Suppressor macrophage (primary cell): ENCODE measurements at places on chromosomes 16 and 17.
A peak's percentile ranks its signal among the peaks of the same experiment; 100 is the strongest.

DNA sequence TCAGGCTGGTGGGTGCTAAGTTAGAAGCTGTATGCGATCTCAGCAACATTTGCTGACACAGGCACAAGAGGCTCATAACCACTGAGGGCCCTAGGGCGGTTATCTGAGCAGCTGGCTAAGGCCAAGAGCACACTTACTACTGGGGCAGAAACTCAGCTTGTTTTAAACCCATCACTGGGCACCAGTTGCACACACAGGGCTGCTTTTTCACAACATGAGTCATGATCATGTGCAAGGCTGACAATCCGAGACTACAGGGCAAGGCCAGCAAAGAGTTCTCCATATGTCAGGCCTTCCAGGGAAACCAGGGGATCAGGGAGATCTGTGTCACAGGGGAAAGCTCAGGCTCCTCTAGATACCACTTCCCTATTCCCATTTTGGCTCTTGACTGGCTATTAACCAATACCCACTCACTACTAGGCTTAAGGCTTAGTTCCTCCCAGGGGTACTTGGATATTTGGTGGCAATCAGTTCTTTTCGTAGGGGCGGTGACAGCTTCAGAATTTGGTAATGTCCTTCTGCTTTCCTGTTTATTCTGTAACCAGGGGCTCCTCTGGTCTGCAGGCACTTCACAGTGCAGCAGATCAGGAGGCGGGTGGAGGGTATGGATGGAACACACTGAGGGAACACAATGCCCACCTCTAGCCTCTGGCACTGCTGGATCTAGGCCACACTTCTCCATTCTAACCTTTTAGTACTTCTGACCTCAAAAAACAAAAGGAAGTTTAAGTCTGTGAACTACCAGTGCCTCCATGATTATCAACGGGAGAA, 44.9 kb upstream of the ERN1 start:
- DNase-seq, result peak; percentile 98

- DNase-seq, result no peak
Measured at GRCh38 chr16:81582655-81583441, 138.2 kb downstream of the CMIP start.

- no peak for DNase-seq
Measured at GRCh38 chr16:55435387-55435786, 43.6 kb upstream of the MMP2 start.

- peak; percentile 34 for DNase-seq
Measured at GRCh38 chr17:78979780-78980623, at the start of gene LGALS3BP. Gene LGALS3BP, minus strand, starts transcription at chr17:78979923. Its CDS starts 2,732 bp downstream, at chr17:78977191.

DNA sequence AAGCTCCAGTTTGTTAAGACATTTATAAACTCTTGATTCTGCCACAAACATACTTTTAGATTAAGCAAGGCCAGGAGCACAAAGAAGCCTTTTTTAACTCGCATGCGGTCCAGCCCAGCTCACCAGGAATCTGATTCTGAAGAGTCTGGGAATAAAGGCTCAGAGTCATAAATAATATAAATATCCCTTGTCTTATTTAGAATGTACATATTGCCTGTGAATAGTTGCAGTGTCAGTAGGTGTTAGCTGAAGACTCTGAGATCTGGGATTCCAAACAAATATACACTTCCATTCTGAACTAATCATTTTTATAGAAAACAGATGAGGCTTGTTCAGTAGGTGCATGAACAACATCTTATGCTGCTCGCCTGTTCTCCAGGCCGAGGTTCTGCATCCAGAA, 59.1 kb upstream of the ELAC2 start:
- DNase-seq, result no peak

- DNase-seq, result peak; percentile 79
Measured at GRCh38 chr17:59329176-59330052, 2.0 kb upstream of the YPEL2 start.

GRCh38 chr17:41404024-41404671, 6.7 kb upstream of the KRT31 start:
- peak; percentile 47 for DNase-seq

DNA sequence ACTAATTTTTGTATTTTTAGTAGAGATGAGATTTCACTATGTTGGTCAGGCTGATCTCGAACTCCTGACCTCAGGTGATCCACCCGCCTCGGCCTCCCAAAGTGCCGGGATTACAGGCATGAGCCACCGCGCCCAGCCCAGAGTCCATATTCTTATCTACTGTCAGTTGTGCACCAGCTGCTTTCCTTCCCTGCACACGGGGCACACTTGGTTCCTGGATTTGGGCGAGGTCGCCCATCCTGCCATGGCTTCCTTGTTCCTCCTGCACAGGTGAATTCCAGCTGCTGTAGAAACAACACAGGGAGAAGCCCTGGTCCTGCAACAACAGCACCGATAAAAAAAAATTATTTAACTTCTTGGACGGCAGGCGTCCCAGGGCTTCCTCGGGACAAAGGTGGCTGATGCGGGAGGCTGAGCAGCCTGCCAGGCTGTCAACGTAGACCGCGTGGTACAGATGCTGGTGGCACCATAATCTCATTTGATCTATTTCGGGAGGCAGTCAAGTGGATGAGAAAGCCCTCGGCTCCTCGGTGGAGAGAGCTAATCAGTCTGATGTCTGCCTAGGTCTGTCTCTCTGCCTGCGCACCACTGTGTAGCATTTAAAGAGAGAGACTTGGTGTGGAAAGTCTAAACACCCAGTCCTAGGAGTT, 19.1 kb downstream of the RGS9 start:
- no peak for DNase-seq

- DNase-seq, result peak; percentile 37
Measured at GRCh38 chr16:16909126-16909525, 530.2 kb downstream of the NPIPA7 start.

GRCh38 chr16:88799569-88800276, 3.9 kb upstream of the CDT1 start:
- no peak for DNase-seq

DNA sequence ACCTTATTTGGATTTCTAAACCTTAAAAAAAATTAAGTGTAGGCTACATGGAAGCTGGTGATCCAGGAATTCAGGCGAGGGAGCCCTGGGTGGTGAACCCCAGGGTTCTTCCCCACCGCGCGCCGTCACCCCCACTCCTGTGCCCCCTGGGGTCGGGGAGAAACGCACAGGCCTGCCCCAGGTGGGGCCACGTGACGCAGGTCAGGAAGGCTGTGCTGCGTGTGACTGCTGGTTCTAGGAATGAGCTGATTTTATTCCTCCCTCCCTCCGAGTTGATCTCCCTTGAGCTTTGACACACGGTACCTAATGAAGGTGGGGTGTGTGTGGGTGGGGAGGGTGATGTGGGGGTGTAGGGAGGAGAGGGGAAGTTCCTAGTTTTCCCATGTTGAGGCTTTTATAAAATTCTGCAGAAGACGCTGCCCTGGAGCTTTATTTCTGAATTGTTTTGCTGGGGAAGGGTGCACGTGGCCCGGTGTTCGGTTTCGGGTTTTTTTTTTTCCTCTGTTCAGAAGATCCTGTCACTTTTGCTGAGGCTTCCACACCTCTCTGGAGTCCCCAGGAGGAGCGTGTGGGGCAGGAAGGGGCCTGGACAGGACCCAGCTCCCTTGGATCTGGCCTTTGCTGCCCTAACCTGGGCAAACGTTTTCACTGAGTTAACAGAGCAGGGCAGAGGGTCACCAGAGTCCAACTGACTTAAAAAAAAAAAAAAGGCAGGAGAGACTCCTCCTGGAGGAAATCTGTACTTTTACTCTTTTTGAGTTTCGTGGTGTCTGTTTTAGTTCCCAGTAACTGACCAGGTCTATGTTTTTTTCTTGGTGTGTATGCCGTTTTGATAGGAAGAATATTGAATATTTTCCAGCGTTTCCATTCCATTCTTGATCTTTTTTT, 55.8 kb upstream of the GSE1 start:
- no peak for DNase-seq
